Esophagus squamous epithelium (tissue), 5 donors: ENCODE measurements at places on chromosomes 2 and 18. TPM values are rescaled to one million over a fixed set of nuclear protein-coding genes. Genes with fewer than 3 reads are reported as not detected.

Gene LYG2
- total RNA-seq, result not detected

DNA sequence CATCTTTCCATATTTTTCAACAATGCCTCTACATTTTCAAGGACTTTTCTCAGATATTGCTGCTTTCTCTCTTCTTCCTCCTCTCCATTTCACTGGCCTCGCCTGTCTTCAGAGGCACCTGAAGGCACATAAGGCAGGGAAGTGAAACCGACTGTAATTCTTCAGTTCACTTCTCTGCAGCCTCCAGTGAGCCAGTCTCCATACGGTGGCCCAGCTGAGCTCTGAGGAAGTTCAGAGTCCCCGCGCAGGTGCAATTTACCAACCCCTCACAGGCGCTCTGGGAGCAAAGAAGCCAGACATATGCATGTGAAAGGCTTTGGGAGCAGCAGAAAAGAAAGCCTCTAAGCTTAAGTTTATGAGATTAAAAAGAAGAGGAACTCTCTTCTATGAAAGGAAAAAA, 12.4 kb downstream of the KLHL14 start:
- DNase-seq, result no peak

DNA sequence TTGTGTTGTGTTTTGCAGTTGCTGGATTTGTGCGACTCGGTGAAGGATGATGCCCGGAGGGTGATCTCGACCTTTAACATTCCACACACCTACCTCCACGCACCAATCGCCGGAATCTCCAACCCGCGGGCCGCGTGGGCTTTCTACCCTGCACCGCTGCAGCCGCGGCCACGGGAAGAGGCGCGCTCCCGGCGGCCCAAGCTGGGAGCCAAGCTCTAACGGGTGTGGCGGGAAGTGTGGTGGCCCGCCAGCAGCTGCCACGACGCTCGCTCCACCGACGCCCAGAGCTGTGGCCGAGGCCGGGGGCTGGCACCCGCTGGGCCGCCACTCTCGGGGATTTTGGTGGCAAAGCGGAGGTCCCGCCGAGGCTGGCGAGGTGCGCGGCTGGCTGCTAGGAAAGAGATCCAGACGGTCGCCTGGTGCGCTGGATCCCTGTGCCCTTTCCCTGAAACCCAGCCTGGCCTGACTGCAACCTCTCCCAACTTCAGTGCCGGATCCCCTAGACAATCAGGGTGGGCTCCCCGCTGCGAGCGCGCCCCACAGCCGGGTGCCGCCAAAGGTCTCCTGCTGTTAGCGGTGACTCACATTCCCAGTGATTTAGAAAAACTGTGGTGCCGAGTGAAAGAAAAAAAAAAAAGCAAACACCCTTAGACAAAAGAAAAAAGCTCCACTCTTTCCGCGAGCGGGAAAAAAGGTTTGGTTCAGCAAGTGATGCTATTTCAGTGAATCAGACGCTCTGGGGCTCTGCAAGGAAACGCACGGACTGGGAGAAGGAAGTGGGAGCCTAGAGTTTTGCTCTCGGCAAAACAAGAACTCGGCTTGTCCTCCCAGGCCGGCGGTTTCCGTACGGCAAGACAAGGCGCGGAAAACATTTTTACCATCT, 2.9 kb upstream of the BCL2L11 start:
- DNase-seq, result no peak

DNA sequence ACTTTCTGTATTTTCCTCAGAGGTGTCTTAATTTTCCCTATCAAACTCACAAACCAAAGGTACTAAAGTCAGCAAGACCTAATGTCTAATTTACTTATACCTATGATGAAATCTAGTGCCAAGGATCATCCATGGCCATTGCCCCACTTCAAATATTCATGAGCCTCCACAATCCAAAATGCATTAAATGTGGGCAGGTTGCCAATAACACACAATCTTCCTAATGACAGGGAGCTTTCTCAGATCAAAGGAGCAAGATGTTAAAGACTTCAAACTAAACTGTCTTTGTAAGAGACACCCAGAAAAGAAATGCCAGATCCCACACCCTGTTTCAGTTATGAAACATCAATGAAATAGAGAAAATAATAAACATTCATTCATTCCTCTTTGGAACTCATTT, 143.2 kb downstream of the TMEFF2 start:
- DNase-seq, result no peak

- no peak for DNase-seq
Observed at GRCh38 chr2:115483666-115484065, 1041.2 kb downstream of the DPP10 start.

DNA sequence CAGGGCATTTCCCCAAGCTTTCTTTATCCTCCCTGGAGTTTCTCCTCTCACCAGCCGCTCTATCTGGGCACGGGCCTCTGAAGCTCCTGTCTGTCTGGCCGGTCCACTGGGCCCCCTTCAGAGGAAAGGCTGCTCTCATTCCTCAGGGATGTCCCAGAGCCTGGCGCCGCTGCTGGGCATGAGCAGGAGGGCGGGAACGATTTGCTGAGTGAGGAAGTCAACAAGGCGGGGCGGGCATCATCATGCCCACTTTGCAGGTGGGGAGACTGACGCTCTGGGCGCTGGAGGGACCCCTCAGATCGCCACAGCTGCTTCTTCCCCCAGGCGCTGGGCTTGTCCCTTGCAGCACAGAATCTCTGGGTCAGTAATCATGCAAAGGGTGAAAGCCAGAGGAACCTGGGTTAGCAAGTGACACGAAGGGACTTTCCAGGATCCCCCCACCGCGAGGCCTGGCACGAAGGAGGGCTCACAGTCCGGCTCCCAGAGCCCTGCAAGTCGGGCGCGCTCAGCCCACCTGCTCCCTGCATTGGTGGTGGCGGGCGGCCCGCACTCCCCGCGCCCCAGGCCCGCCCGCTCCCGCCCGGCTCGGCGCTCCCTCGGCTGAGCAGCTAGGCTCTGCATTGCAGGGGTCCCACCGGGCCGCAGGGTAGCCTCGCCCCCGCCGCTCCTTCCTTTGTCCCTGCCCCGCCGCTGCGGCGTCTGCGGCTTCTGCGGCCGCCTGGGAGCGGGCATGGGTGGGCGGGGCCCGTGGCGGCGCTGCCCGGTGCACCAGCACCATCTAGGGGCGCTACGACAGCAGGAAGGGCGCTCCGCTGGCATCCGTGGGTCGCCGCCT, 157.8 kb downstream of the CYRIA start:
- no peak for DNase-seq

Gene C2orf81
- 0.22 TPM for total RNA-seq

DNA sequence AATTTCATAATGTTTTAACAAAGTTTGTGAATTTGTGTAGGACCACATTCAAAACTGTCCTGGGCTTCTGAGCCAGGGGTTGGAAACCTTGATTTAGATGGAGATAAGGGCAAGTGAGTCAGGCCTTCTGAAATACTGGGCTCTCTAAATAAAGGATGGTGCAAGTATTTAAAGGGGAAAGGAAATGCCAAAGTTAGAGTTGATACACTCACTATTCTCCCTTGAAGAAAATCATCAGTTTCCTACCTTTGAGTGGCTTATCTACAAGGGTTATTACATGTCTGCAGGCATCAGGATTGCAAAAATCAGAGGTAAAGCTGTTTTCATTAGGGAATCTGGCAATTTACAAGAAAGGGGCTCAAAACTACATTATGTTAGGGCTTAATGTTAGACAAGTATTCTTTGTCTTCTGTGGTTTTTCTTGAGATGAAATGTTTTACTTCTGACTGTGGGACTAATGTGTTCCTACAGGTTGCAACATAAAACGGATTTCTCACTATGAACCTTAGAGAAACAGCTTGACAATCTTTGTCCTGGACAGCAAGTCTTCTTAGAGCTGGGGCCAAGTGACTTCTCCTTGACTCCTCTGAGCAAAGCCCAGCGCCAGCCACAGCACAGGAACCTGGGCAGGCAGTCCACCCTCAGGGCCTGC, 31.1 kb downstream of the RNU4ATAC start:
- DNase-seq, result no peak

DNA sequence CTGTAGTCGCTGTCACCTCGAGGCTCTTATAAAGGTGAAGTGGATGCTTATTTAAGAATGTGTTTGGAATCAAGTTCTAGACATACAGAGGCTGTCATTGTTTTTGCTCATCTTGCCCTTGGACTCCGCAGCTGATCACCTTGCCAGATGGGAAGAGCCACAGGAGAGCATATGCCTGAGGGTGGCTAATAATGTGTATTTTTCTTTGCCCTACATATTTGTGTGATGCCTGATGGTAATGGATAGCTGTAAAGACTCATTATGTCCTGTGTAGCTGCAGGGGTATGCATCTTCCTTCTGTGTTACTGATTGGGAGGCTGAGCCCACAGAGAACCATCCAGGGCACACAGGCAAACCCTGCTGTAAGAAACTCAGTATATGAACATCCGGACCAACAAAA, 61.7 kb downstream of the PRKCE start:
- DNase-seq, result no peak

DNA sequence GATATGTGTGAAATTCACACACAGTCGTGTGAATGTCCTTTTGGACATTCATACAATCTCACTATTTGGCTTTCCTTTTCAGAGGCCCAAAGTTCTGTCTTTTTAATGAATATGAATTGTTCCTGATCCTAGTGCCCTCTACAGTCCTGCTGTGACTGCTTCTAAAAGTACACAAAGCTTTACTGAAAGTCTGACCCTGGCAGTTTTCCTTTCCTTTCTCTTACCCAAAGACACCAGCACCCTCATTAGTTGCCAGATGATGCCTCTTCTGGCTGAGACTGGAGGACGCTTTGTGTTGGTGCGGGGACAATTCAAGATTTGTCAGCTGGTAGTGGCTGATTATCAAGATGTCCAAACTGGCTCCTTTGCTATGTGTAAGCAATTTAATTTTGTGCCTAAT, 81.8 kb upstream of the CDCA7 start:
- no peak for DNase-seq

DNA sequence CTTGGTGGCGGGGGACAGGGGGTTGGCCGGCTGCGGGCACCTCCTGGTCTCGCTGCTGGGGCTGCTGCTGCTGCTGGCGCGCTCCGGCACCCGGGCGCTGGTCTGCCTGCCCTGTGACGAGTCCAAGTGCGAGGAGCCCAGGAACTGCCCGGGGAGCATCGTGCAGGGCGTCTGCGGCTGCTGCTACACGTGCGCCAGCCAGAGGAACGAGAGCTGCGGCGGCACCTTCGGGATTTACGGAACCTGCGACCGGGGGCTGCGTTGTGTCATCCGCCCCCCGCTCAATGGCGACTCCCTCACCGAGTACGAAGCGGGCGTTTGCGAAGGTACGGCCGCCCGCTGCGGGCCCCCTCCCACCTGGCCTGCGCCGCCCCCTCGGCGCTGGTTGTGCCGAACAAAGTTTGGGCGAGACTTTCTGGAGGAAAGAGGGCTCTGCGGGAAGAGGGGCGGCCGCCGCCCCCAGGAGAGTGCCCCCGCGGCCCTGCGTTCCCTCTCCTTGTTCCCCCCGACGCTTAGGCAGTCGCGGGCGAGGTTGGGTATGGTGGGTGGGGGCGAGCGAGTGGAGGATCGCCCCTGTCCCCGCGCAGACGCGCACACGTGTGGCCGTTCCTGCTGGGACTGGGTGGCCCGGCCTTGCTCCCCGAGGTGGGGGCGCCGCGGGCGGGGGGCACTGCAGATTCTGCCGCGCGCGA, 866 bp downstream of the CRIM1 start:
- DNase-seq, result no peak

DNA sequence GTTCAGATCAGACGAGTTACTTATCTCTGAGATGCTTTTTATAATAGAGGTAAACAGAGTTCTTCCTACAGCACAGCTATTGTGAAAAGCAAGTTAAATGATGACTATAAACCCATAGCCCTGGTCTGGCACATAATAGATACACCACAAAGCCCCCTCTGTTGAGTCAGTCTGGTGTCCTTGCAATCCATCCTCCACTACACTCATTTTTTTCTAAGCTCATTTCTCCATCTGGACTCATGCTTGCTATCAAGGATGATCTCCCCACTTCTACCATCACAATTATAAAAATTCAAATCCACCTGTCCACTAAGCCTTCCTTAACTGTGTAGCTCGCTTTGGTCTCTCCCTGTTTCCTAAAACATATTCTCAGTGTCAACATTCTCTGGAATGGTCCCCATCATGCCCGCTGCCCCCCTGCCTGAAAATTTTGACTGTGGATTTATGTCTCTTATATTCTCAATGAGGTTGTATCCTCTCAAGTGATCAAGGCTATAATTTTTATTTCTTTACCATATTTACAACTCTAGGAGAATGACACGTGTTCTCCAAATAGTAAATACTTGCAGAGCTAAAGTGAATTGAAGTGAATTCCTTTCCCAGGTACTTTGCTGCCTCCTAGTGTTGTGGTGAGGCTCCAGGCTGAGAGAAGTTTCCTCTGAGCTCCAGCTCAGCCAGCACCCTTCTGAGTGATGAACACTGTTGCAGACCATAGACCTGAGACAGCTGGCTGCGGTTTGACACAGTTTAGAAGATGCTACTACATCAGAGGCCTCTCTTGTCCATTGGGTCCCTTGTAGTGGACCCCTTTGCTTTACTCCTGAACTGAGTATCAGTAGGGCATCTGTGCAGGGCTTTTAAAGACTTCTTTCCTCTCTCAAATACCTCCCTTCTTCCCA, 108.7 kb downstream of the DPP10 start:
- DNase-seq, result no peak

GRCh38 chr2:204274991-204275390, 270.3 kb upstream of the PARD3B start:
- DNase-seq, result no peak

DNA sequence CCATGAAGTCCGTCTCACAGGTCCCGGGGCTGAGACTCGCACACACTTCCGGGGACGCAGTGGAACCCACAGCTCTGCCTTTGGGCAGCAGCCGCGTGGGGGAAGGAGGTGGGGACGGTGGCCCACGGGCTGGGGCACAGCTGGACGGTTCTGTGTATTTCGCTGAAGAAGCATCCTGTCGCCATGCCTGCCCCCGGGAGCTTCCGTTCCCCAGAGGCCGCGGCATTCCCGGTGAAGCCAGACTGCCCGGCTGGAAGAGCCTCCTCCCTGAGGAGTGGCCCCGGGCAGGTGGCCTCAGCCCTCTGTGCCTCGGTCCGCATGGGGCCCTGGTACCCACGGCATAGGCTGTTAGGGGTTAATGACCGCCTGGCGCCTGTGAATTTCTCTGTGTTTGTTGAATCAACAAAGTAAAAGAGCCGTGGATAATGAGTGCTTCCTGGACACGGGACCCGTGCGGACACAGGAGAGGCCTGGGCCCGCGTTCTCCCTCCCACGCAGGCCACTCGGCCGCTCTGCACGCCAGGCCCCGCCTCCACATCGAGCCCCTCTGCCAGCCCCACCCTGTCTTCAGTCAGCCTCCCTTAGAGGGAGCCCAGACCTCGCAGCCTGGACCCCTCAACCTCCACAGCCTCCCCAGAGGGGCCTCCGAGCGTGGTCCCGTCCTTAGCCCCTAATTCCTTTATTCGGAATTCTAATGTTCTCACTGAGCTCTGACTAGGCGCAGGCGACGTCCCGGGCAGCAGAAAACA, 51.0 kb downstream of the KCNG2 start:
- no peak for DNase-seq

GRCh38 chr18:2354292-2354691, 217.0 kb downstream of the METTL4 start:
- DNase-seq, result no peak

Gene GCG
- not detected for total RNA-seq

- DNase-seq, result no peak
Observed at GRCh38 chr2:30149513-30149912, 2.7 kb downstream of the YPEL5 start.

GRCh38 chr2:54740333-54740732, 16.9 kb downstream of the EML6 start:
- DNase-seq, result no peak

Gene CNGA3
- total RNA-seq, result not detected
